Gastroesophageal sphincter (tissue), 4 donors: ENCODE measurements at places on chromosomes 16 and 17. TPM values are rescaled to one million over a fixed set of nuclear protein-coding genes. Genes with fewer than 3 reads are reported as not detected.

GRCh38 chr16:4032768-4033167 lies 83.5 kb downstream of the ADCY9 start:
- H3K4me1 ChIP-seq, result no peaks in the 10 kb centered on the region
- no peak overlapping the region for H3K4me3 ChIP-seq
- H3K27ac ChIP-seq, result peak overlapping the region; percentile 74
- H3K27me3 ChIP-seq, result no peaks in the 10 kb centered on the region

CYGB gene
- 16.0 TPM for total RNA-seq

TBC1D3E gene
- total RNA-seq, result not detected

FADS6 gene
- total RNA-seq, result not detected

DNA sequence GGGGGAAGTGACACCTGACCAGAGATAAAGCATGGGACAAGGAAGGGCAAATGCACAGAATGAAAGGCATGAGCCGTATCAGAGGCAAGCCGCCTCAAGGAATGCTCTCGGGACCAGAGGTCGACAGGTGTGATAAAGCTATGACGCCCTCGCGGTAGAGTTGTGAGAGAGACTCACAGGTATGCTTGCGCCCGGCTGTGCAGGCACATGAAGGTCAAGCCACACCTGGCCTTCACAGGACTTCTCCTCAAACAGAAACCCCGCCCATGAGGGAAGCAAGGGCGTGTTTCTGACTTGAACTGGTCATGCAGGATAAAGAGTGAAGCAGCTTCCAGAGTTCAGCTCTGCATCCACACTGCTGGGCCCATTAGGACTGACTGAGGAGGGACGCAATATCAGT lies 7.8 kb downstream of the NCBP3 start:
- H3K27ac ChIP-seq, result no peak overlapping the region
- ATAC-seq, result no peak
- H3K27me3 ChIP-seq, result no peaks in the 10 kb centered on the region
- no peaks in the 10 kb centered on the region for H3K36me3 ChIP-seq

KCNH6 gene
- total RNA-seq, result not detected

DNA sequence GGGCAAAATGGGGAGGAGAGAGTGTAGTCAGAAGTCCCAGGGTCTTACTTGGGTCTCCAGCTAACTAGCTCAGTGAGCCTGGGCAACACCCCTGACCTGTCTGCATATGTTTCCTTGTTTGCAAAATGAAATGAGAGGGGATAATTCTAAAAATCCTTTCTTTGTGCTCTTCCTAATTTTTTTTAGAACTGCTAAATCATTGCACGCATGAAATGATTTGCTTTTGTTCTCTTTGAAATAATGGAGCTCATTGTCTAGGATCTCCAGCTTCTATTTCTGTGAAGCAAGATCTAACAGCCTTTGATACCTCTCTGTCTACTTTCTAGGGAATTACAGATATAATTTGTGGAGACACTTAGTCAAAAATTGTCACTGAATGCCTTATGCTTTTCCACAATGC lies 181.3 kb downstream of the CDH13 start:
- no peak for ATAC-seq
- H3K4me3 ChIP-seq, result no peak overlapping the region
- H3K27me3 ChIP-seq, result no peaks in the 10 kb centered on the region
- H3K27ac ChIP-seq, result no peak overlapping the region
- no peaks in the 10 kb centered on the region for H3K36me3 ChIP-seq

GRCh38 chr17:19275457-19276127 lies 38.4 kb downstream of the EPN2 start:
- no peak overlapping the region for H3K27ac ChIP-seq
- H3K36me3 ChIP-seq, result peaks cover 4% of the 10 kb centered on the region
- H3K4me3 ChIP-seq, result no peak overlapping the region
- no peaks in the 10 kb centered on the region for H3K27me3 ChIP-seq

TRIM25 gene
- total RNA-seq, result 36.6 TPM

DNA sequence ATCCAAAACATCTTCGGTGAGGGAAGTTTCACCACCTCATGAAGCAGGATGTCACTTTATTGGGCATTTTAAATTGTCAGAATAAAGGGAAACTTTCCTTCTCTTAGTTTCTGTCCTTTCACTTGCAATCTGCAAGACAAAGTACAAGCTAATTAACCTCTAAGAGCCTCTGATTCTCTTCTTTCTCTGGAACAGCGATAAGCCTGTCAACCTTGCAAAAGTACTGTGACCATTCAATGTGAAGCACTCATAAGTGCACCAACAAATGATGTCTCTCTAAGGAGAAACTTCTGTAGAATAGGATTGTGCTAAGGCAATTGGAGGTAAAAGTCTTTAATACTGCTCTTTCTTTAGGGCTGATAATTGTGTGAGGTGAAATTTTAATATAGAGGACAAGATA lies 1622.3 kb downstream of the CDH8 start:
- no peaks in the 10 kb centered on the region for H3K27me3 ChIP-seq
- H3K36me3 ChIP-seq, result no peaks in the 10 kb centered on the region
- ATAC-seq, result no peak
- no peak overlapping the region for H3K27ac ChIP-seq
- no peaks in the 10 kb centered on the region for H3K4me1 ChIP-seq

SLC16A11 gene
- 0.39 TPM for total RNA-seq

DNA sequence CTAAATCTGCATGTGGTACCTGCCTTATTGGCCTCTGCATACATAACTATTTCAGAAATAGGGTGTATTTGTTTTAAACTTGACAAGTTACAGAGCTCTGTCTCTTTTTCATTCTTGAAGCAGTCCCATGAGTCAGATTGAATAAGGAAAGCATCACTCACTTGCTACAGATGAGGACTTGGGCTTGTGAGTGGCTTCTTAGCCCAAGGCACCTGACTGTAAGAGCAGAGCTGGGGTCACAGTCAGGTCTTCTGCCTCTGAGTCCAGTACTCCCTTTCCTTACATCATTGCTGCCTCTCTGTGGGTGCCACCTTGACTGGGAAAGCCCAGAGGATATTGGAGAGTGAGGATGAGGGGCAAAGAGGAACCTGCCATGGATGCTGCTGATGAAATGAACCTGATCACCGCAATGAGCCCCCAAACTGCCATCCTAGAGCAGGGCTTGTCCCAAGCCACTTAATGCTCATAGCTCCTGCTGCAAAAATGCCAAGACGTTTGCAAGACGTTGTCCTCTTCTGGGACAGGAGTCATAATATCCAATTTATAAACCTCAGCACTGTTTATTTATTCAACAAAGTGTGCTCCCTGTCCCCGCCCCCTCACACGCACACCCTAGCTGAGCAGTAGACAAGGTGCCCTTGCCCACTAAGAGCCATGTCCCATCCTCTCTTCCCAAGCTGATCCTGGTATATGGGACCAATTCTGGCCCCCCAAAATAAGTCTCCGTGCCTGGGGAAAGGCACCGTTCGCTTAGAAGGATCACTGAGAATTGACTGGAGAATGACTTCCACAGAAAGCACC lies 74.1 kb downstream of the CCDC182 start:
- no peak overlapping the region for H3K27ac ChIP-seq
- no peak for ATAC-seq

GRCh38 chr17:48597778-48598631 lies 4.4 kb upstream of the HOXB5 start:
- ATAC-seq, result peak; percentile 57
- no peak overlapping the region for H3K27ac ChIP-seq
- peaks cover 83% of the 10 kb centered on the region for H3K27me3 ChIP-seq
- no peaks in the 10 kb centered on the region for H3K36me3 ChIP-seq
- H3K4me1 ChIP-seq, result peaks cover 69% of the 10 kb centered on the region

DNA sequence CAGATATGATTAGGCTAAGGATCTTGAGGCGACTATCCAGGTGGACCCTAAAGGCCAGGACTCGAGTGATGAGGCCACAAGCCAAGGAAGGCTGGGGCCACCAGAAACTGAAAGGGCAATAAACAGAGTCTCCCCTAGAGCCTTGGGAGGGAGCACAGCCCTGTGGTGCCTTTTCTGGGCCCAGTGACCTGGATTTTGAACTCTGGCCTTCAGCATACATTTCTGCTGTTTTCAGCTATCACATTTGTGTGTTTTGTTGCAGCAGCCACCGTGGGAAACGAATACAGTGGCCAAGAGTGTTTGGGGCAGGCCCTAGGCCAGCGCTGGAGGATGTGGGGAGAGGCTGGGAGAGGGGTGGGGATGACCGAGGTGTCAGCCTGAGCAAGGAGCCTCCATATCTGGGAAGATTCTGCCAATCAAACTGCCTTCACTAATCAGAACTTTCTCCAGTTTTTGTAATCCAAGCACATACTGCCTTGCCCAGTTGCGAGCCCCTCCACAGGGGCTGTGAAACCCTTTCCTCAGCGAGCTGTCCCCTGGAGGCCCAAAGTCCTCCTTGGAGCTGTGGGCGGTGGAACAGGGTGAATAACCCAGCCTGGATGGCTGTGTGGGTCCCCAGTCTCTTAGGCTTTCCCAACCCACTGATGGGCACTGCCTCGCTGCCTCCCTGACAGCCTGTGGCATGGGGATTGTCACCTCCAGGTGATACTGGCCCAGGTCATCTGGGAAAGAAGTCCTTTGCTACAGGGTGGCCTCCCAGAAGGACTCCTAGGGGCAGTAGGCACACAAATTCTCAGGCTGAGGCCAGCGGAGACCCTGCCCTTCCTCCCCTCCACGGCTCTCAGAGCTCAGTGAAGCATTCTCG lies 16.8 kb downstream of the B9D1 start:
- ATAC-seq, result no peak
- no peaks in the 10 kb centered on the region for H3K36me3 ChIP-seq
- H3K4me3 ChIP-seq, result no peak overlapping the region
- H3K27ac ChIP-seq, result peak overlapping the region; percentile 55
- H3K27me3 ChIP-seq, result no peaks in the 10 kb centered on the region
- H3K4me1 ChIP-seq, result peaks cover 3% of the 10 kb centered on the region

DNA sequence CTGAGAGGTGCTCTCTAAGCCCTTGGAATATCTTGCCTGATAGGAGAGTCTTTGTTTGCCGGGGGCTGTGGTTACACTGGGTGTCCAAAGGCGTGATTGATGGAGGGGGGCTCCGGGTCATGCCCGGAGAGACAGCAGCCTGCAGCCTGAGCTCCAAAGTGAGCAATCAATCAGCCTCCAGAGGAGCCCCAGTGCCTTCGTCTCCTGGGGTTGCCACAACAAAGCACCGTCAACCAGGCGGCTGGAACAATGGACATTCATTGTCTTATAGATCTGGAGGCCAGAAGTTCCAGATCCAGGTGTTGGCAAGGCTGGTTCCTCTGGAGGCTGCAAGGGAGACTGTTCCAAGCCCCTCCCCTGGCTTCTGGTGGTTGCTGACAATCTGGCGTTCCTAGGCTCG lies 24.0 kb upstream of the GINS2 start:
- no peak overlapping the region for H3K27ac ChIP-seq
- H3K4me3 ChIP-seq, result no peak overlapping the region
- H3K4me1 ChIP-seq, result no peaks in the 10 kb centered on the region
- ATAC-seq, result no peak
- no peaks in the 10 kb centered on the region for H3K36me3 ChIP-seq

SLC35G6 gene
- not detected for total RNA-seq

MFAP4 gene
- 89.3 TPM for total RNA-seq

FBXO39 gene
- not detected for total RNA-seq

GRCh38 chr17:20997711-20998570 lies 44.9 kb downstream of the USP22 start:
- peak overlapping the region; percentile 62 for H3K27ac ChIP-seq
- H3K4me1 ChIP-seq, result peaks cover 4% of the 10 kb centered on the region
- no peak for ATAC-seq
- no peaks in the 10 kb centered on the region for H3K36me3 ChIP-seq
- no peak overlapping the region for H3K4me3 ChIP-seq

DNA sequence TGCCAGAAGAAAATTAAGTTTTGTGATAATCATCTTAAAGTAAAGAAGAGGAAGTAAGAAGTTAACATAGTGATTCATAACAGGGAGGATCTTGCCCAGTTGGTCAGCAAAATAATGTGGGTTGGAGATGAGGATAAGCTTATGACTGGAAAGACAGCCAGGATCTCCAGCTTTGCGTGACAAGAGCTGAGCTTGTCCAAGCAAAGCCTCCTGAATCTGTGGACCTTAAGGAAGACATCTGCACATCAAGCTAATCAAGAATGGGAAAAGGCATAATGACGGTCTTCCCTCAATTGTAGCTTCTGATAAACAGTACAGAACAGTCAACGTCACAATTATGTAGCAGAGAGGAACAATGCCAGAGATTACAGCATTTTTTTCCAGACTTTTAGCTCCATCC lies 744.7 kb upstream of the GOT2 start:
- no peaks in the 10 kb centered on the region for H3K36me3 ChIP-seq
- no peaks in the 10 kb centered on the region for H3K27me3 ChIP-seq
- no peaks in the 10 kb centered on the region for H3K4me1 ChIP-seq
- no peak overlapping the region for H3K4me3 ChIP-seq
- ATAC-seq, result no peak

- H3K4me3 ChIP-seq, result peak overlapping the region; percentile 2
- no peaks in the 10 kb centered on the region for H3K27me3 ChIP-seq
- ATAC-seq, result peak; percentile 25
- H3K36me3 ChIP-seq, result peaks cover 3% of the 10 kb centered on the region
- no peaks in the 10 kb centered on the region for H3K4me1 ChIP-seq
- no peak overlapping the region for H3K27ac ChIP-seq
Observed at GRCh38 chr17:3890082-3890877, 2.6 kb downstream of the CAMKK1 start.

STX1B gene
- 1.9 TPM for total RNA-seq

GRCh38 chr17:45135978-45136791 lies 698 bp downstream of the ACBD4 start:
- no peak for ATAC-seq
- peak overlapping the region; percentile 70 for H3K27ac ChIP-seq
- no peaks in the 10 kb centered on the region for H3K27me3 ChIP-seq
- peak overlapping the region; percentile 81 for H3K4me3 ChIP-seq
- H3K36me3 ChIP-seq, result peaks cover 39% of the 10 kb centered on the region
- peaks cover 54% of the 10 kb centered on the region for H3K4me1 ChIP-seq

DNA sequence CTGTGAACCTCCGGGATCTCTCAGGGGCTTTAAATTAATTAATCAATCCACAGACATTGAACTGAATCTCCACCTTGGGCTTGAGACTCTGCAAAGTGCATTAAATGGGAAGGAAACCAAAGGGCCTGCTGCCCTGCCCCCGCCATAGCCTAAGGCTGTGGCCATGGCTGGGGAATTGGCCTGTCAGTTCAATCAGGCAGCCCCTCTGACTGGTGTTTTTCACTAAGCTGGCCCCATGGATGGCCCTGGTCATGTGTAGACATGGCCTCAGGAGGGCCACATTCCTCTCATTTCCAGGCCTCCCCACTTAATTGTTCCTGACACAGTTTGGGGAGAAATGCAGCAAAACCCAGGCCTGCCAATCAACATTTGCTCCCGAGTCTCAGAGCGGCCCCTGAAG lies 499.8 kb downstream of the WWOX start:
- no peak overlapping the region for H3K27ac ChIP-seq
- H3K4me3 ChIP-seq, result no peak overlapping the region
- no peaks in the 10 kb centered on the region for H3K27me3 ChIP-seq
- H3K36me3 ChIP-seq, result no peaks in the 10 kb centered on the region
